Neural progenitor cell (in vitro differentiated cells): ENCODE measurements at places on chromosomes 7 and 10. TPM values are rescaled to one million over a fixed set of nuclear protein-coding genes. Genes with fewer than 3 reads are reported as not detected.

Gene LRRC4
- 19.8 and 26.9 TPM in 2 replicates for total RNA-seq

Gene LRRN3
- total RNA-seq, result 1.7 and 2.4 TPM in 2 replicates

Gene PDSS1
- total RNA-seq, result 15.0 and 17.2 TPM in 2 replicates

- DNase-seq, result no peak
Measured at GRCh38 chr7:53013925-53014324, 21.5 kb upstream of the POM121L12 start.

- DNase-seq, result no peak
Measured at GRCh38 chr10:63724922-63725321, 203.7 kb downstream of the REEP3 start.

- no peak for DNase-seq
Measured at GRCh38 chr7:111568870-111569462, 6.7 kb upstream of the IMMP2L start.

- DNase-seq, result no peak
Measured at GRCh38 chr10:119320981-119321380, 113.6 kb downstream of the GRK5 start.

DNA sequence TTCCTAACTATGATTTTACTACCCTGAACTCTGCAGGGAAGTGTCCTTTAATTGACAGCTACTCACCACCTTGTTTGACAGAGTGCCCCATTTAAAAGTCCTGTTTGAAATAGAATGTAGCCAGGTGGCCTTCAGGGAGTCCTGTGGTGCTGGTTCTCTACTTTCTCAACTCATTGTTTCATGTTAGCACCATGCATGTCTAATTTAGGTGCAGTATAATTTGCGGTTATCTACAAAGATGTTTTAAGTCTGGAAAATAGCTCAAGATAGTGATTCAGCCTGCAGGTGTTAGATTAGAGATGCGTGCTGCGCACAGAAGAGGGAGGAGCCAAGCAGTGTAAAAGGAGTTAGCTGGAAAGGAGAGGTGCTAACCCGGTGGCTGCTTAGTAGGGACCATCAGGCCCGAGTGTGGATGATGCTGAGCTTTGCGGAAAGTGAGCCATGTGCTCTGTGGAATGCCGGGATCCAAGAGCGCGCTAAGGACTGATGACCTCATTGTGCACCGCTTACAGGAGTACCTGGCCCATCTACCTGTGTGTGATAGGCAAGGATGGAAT is 1.2 kb downstream of the CCM2 start:
- DNase-seq, result peak; percentile 46

- peak; percentile 26 for DNase-seq
Measured at GRCh38 chr7:44177570-44178131, 11.6 kb downstream of the GCK start.
